ENCODE measurements at places on chromosomes 5 and 9.

- no peak for DNase-seq
These were observed 89.5 kb downstream of the PHF2 start for GRCh38 chr9:93665637-93666438.

DNA sequence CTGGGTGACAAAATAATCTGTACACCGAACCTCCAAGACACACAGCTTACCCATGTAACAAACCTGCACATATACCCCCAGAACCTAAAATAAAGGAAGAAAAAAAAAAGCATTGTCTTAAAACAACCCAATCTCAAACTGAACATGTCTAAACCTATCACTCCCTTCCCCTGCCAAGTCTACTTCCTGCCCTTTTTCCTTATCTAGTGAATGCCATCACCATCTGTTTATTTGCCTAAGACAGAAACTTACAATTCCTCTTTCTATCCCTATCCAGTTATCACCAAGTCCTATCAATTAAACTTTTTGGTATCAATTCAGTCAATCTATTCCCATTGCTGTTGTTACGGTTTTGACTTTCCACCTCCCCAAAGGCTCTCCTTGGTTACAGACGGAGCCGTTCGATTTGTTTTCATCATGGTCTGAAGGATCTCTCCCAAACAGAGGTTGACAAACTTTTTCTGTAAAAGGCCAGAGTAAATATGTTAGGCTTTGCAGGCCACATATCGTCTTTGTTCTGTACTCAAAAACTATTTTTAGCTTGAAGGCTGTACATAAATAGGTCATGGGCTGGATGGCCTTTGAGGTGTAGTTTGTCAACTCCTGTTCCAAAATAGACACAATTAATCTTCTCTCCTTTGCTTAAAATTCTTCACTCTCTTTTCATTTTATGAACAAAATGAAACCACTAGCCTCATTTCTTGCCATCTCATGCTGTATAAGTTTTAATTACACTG lies 12.1 kb downstream of the NOL8 start:
- no peak for DNase-seq

- DNase-seq, result no peak
These were observed 16.6 kb upstream of the ASS1 start for GRCh38 chr9:130428086-130428665.

DNA sequence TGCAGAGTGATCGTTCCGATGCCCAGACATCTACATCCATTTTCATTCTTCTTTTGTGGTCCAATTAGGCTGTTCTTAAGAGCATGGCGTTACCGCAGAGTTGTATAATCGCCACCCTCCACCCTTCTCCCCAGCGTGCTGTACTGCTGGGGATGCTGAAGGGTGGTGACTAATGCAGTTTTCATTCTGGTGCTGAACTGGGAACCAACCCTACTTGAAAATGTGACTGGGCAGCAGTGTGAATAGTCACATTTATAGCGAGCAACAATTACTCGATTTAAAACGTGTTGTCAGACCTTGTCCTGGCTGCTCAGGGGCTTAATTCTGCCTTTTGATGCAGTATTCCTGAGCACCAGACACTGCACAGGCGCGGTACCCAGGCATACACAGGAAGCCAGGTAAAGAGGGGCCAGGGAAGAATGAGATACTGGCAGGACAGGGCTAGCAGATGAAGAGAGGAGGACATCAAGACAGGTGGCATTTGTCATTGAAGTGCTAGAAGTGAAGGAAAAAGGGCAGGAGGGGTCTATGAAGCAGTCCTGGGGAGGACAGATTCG lies 719 bp upstream of the ISCA1 start:
- DNase-seq, result peak; percentile 88

DNA sequence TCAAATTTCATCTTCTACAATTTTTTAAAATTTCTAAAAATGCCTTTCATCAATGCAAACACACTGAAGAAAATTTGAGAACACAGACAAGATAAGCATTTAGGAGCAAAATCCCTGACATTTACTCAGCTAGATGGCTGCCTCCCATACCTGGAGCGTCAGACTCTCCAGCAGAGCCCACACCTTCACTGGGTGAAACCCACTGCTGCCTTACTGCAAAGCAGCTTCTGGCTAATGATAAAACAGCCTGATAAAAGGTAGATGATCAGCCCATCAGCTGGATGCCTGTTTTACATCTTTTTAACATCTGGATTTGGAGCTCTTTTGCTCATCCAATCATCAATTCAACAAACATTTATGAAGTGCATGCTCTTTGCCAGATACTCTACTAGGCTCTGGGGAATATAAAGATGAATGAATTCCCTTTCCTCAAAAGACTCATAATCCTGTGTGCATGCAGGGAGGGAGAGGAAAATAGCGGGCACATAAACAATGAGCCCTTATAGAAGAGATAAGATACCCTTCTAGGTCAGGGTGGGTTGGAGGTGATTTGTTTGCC lies 271.2 kb downstream of the SAXO1 start:
- DNase-seq, result no peak

Data from GM03348 (cell line).